ENCODE measurements at places on chromosomes 5 and 9. TPM values are rescaled to one million over a fixed set of nuclear protein-coding genes. Genes with fewer than 3 reads are reported as not detected.

GRCh38 chr9:71916834-71917534 is 5.5 kb downstream of the C9orf85 start:
- DNase-seq, result no peak

Gene SLC22A5
- 27.7 TPM for total RNA-seq

Gene SLCO4C1
- 1.2 TPM for total RNA-seq

- no peak for DNase-seq
These were observed 40.4 kb upstream of the GADD45G start for GRCh38 chr9:89564346-89564878.

Gene KIF4B
- not detected for total RNA-seq

DNA sequence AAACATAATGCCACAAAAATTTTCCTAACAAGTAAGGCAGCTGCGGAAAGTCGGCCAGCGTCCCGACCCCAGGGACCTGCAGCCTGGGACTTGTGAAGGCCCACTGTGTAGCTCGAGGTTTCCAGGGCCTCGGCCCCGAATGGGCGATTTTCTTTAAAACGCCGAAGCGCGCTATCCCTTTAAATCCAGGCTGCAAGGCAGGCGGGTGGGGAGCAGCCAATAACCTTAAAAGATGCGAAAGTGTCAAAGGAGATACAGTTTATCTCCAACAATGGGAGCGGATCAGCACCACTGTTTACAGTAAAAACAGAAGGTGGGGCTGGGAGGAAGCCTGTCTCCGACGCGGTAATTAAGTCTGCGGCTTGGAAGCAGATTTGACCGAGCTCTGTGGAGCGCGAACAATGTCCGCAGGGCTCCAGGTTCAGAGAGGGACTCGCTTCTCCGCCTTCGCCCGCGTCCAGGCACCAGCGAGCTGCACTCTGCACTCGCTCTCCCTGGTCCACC is 1.7 kb upstream of the ZSWIM6 start:
- DNase-seq, result peak; percentile 41

- DNase-seq, result no peak
These were observed 25.4 kb downstream of the AKNA start for GRCh38 chr9:114362394-114362793.

GRCh38 chr5:178385496-178385890 is 152.9 kb upstream of the PHYKPL start:
- DNase-seq, result no peak

Data from mesothelial cell of epicardium (in vitro differentiated cells).